ENCODE measurements at places on chromosomes 3 and 15.

DNA sequence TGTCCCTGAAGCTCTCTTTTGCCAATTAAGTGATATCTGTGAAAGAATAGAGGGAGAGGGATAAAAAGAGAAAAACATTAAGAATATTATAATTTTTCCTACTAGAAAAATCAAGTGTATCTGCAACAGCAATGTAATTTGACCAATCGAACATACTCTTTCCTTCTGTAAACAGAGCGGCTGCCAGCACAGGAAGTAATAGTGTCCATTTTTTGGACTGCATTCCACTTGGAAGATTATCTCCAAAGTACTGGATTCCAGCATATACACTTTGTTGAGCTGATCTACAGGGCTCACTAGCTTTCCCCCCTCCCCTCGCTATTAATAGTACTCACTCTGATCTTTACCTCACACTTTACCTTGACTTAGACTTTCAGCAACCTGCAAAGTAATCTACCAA is 90.4 kb downstream of the SUCLG2 start:
- no peak for DNase-seq

DNA sequence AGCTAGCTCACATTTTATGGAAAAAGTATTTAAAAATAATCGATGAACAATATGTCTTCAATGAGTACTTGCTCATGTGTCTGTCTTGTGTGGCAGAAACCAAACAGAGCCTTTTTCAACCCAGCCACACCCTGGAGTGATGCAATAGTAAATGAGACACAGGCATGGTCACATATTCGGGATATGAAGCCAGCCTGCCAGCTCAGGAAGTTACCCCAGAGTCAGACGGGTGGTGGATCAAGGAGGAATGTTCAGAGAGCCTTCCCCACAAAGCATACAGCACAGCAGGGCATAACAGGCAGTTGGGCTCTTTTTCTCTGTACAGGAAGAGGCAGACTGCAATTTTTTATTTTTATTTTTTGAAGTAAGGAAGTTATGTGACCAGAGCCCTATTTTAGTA is 27.3 kb downstream of the LARP6 start:
- no peak for DNase-seq

DNA sequence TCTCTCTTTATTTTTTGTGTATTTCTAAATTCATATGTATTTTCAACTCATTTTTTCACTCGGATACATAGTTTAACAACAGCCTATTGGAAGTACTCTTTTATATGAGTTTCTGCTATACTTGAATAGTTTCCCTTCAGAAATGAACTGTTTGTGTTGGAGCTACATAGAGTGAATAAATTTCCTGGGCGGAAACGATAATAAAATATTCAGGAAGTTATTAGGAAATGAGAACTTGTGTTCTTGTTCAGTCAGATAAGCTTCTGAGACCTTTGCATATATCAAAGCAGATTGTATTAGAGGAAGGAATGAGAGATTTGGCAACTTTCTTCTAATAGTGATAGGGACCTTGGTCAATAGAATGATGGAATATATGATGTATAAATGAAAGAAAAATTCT is 27.3 kb downstream of the NEO1 start:
- no peak for DNase-seq

DNA sequence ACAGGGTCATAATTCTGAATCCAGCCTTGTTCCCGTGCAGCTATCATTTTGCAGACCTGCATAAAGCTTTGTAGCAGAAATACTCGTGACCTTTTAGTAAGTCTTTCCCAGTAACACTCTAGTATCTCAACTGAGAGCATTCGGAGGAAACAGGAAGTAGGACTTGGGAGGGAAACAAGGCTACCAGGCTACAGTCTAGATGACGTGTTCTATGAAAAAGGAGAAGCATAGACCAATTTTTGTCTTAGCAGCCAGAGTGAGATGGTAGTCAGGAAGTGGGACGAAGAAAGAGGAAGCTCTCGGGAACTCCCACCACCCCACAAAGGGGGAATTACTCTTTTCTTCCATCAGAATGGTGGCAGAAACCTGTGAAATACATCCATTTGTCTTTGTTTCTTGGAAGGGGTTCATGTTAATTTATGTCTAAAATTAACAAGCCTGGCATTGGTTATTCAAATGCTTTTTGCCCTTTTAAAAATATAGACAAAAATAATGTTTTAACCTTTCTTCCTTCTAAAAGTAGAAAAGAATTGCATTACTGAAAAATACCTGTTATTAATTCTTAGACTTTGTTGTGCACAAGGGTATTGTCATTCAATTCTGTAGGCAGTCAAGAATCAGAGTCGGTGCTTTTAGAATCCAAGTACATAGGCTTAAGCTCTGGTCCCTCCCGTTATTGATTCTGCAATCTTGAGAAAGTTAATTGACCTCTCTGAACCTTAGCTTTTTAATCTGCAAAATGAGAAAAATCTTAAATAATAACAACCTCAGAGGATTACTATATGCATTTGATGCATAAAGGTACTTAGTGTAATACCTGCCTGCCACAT is 1.6 kb upstream of the SUCNR1 start:
- DNase-seq = no peak

- DNase-seq = no peak
These were observed 161.6 kb upstream of the PDZRN3 start for GRCh38 chr3:73786321-73786807.

- DNase-seq = no peak
These were observed 85.7 kb downstream of the VGLL4 start for GRCh38 chr3:11558002-11558401.

GRCh38 chr3:8324747-8325146 is 176.9 kb upstream of the LMCD1 start:
- DNase-seq = no peak

DNA sequence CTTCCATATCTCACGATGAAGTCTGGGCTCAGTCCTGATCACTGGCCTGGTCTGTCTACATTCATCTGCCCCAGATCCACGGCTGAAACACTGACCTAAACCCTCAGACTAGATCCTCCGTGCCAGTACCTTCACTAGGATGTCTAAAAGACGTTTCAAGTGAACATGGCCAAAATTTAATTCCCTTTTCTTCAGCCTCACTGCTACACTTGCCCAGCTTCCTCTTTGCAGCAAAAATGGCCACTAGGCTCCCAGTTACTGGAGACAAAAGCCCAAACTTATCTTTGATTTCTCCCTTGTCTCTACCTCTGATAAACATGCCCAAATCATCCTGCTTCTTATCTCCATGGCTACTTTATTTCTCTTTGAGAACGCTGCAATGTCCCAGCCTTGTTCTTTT is 1.7 kb downstream of the RASSF1 start:
- DNase-seq = no peak

DNA sequence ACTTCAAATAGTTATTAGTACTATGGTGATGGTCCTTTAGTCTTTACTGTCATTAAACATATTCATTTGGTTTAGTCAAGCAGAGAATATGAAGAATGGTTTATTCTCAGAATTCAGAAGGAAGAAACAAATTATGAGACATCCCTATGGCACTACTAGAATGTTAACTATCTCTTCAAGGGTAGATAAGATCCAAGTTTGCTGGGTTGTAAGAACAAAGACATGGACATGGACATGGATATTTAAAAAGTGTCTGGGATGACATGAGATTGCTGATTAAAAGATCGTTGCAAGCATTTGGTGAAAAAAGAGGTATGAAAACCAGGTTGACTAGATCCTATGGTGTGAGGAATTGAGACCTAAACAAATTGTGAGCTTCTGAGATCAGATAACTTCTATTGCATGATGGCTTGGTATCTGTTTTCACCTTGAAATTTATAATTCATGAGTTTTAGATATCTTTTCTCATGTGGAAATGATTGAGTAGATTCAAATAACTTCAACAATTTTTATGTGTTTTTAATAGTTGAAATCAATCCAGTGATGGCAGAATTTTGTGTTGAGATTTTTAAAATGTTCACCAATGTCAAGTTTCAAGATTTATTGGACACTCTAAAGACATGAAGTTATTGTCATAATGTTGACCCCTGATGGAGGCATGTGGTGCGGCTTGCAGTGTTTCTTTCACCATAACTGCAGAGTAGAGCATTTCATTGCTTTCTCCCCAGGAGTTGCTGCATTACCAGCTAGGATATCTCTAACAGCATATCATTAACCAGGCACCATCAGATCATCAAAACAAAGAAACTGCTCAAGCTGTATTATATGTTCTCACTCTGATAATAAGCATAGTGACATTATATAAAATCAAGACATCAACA is 72.6 kb downstream of the NAALADL2 start:
- no peak for DNase-seq

DNA sequence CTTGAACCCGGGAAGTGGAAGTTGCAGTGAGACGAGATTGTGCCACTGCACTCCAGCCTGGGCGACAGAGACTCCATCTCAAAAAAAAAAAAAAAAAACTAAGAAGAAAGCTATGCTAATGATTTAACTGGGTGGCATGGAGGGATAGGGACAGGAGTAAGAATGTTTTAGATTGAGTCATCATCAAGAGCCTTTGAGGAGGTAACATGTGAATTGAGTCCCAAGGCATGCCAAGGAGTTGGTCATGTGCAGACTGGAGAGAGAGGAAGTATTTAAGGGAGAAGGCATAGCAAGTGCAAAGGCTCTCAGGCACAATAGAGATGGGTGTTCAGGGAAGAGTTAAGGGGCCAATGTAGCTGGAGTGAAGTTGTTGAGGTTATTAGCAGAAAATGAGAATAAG is 9.1 kb downstream of the BNC1 start:
- no peak for DNase-seq

DNA sequence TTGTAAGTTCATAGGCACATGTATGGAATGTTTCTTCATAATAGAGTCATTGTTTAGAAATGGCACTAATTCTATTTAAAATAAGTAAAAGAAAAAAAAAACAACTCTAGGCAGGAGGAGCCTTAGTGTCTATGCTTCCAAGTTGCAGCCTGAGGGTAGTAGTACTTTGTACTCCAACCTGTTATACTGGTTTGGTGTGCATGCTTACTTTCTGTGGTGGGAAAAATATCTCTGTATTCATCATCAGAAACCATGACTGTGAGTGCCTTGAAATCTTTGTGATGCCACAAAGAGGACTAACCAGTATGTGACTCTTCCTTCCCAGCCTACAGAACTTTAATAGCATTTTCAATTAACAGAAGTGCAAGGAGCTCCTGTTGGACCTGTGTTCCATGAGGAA is 4.4 kb downstream of the NAALADL2 start:
- no peak for DNase-seq

DNA sequence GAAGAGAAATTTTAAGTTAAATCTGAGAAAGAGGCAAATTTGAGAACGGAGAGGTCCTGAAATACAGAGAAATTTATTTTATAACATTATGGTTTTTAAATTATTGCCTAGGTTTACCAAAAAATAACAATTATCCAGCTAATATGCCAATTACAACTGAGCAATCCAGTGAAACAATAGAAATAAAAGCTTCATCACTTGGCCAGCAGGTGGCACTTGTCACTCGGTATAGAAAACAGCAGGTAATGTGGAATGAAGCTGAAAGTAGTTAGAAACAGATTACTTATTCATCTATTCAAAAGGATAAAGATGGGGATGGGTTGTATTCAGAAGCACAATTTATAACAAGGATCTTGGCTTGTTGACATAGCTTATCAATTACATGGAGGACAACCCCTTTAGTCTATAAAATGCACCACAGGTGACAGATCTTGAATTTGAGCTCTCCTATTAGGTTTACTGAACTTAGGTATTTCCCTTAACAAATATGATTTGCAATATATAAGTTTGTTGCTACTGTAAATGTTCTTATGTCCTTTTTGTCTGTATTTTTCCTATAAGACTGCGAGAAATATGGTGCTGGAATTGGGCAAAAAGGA is 70.1 kb upstream of the GUCA1C start:
- DNase-seq = peak; percentile 48

DNA sequence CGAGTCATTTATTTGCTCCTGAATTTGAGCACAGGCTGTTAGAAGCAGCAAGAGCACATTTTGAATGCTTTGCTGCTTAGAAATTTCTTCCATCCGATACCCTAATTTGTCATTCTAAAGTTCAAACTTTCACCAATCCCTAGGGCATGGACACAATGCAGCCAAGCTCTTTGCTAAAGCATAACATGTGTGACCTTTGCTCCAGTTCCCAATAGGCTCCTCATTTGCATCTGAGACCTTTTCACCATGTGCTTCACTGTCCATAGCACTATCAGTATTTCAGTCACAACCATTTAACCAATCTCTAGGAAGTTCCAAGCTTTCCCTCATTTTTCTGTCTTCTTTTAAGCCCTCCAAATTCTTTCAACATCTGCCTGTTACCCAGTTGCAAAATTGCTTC is 1333.1 kb downstream of the SI start:
- no peak for DNase-seq

DNA sequence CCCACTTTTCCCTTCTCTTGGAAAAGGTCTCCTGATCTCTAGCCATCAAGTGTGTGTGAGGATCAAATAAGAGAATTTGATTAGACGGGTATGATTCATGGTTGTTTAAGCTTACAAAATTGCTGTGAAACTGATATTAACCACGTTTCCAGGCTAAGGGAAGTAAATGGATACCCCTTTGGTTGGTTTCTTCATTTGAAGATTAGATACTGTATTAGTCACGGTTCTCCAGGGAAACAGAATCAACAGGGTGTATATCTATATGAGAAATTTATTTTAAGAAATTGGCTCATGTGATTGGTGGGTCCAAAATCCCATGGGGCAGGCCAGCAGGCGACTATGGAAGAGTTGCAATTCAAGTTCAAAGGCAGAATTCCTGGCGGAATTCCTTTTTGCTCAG is 112.7 kb upstream of the SELENOK start:
- DNase-seq = no peak

GRCh38 chr15:38714309-38715072 is 149.9 kb upstream of the RASGRP1 start:
- DNase-seq = no peak

DNA sequence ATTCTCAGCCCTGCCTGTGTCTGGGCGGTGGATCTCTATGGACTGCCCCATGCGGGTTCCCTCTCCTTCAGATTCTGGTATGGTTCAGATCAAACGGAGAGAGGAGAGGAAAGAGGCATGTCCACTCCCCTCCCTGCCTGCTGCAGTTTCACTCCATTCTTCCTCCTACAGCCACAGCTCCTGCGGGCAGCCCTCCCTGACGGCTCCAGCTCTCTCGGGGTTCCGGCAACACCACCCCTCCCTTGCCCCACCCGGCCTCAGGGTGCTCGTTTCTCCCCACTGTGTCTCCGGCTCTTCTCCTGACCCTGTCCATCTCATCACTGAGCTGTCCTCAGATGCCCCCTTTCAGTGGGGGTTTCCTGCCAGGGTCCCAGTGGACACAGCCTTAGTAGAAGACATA is 13.9 kb downstream of the TRH start:
- no peak for DNase-seq

- no peak for DNase-seq
These were observed 142.8 kb downstream of the TGFBR2 start for GRCh38 chr3:30749230-30749629.
